ENCODE measurements at places on chromosomes 2 and 18. TPM values are rescaled to one million over a fixed set of nuclear protein-coding genes. Genes with fewer than 3 reads are reported as not detected.

COLEC12 gene
- total RNA-seq: not detected

ASB18 gene
- not detected for total RNA-seq

DNA sequence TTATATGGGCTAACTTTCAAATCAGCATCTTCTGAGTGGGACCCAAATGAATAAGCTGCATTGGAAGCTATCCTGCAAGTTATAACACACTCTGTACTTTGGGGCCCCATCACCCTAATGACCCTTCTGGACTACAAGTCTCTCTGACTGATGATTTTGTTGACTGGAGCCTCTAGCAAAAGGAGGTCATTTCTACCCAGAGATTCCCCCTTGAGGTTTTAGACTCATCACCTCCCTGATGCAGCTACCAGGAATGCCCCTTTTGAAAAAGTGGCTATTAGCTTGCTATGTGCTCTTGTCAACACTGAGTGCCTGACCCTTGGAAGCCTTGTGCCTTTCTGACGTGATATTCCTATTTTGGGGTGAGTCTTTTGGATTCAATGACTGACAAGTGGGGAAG lies 54.5 kb upstream of the NEMP2 start:
- no peak overlapping the region for H3K4me3 ChIP-seq
- H3K27me3 ChIP-seq: no peaks in the 10 kb centered on the region
- no peaks in the 10 kb centered on the region for H3K36me3 ChIP-seq
- no peaks in the 10 kb centered on the region for H3K4me1 ChIP-seq
- H3K27ac ChIP-seq: no peak overlapping the region

GRCh38 chr2:27305516-27305915 lies 2.7 kb downstream of the UCN start:
- DNase-seq: no peak
- no peak overlapping the region for H3K27ac ChIP-seq
- H3K4me1 ChIP-seq: no peaks in the 10 kb centered on the region

GRCh38 chr2:8994386-8994785 lies 9.1 kb downstream of the MBOAT2 start:
- H3K27ac ChIP-seq: no peak overlapping the region
- H3K36me3 ChIP-seq: peaks cover 6% of the 10 kb centered on the region
- no peak overlapping the region for H3K4me3 ChIP-seq
- peaks cover 21% of the 10 kb centered on the region for H3K4me1 ChIP-seq
- no peaks in the 10 kb centered on the region for H3K27me3 ChIP-seq
